ENCODE measurements at places on chromosomes 1 and 21. TPM values are rescaled to one million over a fixed set of nuclear protein-coding genes. Genes with fewer than 3 reads are reported as not detected.
A peak's percentile ranks its signal among the peaks of the same experiment; 100 is the strongest.

CENPF gene
- 94.8 TPM for polyA plus RNA-seq

DNA sequence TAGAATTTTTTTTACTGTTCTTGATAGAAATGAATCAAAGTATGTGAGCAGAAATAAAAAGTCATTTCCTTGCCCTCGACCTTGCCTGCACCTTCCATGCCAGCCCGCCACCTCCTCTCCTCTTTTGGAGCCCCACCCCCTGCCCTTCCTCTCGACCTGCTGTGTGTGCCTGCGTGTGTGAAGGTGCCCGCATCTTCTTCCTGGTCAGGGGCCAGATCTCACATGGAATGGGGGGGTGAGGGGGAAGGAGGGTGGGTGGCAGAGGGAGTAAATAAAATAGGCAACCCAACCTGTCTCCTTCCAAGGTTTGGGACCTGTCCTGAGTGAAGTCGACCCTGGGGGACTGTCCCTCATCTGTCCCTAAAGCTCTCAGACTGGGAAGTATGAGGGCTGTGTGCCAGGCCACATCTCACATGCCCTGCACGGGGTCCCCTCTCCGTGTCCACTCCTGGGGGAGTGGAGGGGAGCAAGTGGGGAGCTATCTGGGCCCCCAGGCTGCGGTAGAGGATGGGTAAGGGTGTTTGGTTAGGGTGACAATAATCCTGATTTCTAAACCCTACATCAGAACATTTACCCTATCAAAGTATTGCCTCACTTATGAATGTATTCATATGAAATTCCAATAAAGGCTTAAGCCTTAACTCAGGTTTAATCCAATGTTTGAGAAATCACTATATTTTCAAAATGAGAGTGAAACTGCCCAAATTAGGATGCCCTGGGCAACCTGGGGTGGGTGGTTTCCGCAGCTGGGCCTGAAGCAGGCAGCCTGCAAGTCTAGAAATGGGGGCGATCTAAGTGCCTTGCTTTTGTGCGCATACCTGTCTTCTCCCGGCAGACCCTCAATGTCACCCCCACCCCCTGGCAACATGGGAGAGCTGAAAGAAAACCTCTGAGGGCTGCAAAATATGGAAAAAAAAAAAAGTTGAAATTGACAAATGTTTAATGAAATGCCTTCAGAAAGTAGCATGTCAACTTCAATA is 15.4 kb downstream of the AMPD2 start:
- DNase-seq = no peak

LUZP1 gene
- 30.7 TPM for polyA plus RNA-seq

CNKSR1 gene
- polyA plus RNA-seq = 10.7 TPM

GRCh38 chr1:91866425-91866824 is 19.5 kb downstream of the TGFBR3 start:
- DNase-seq = no peak

- no peak for DNase-seq
Measured at GRCh38 chr1:231079163-231079562, 39.1 kb upstream of the FAM89A start.

DNA sequence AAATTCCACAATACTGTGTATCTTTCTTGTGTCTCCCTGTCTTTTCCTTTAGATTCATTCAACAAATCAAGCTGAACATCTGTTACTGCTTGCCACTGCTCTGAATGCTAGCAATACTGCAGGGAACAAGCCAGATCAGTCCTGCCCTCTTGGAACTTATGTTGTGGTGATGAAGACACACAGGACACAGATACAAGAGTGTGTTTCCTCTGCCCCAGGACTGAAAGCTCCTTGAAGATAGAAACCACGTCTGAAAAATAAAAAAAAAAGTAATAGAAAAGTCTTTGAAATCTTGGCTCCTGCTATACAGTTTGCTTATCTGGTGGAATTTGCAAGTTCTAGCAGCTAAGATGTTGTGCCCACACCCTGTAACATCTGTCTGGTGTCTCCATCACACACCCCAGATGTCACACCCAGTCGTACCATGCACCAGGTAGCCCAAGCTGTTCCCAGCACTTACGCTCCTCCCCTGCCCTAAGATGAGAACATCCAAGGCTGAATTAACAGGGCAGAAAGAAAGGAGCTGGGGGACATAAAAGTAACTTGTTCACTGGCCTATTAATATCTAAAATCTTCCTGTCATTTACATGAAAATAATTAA is 80.2 kb upstream of the GALNT2 start:
- DNase-seq = no peak

DNA sequence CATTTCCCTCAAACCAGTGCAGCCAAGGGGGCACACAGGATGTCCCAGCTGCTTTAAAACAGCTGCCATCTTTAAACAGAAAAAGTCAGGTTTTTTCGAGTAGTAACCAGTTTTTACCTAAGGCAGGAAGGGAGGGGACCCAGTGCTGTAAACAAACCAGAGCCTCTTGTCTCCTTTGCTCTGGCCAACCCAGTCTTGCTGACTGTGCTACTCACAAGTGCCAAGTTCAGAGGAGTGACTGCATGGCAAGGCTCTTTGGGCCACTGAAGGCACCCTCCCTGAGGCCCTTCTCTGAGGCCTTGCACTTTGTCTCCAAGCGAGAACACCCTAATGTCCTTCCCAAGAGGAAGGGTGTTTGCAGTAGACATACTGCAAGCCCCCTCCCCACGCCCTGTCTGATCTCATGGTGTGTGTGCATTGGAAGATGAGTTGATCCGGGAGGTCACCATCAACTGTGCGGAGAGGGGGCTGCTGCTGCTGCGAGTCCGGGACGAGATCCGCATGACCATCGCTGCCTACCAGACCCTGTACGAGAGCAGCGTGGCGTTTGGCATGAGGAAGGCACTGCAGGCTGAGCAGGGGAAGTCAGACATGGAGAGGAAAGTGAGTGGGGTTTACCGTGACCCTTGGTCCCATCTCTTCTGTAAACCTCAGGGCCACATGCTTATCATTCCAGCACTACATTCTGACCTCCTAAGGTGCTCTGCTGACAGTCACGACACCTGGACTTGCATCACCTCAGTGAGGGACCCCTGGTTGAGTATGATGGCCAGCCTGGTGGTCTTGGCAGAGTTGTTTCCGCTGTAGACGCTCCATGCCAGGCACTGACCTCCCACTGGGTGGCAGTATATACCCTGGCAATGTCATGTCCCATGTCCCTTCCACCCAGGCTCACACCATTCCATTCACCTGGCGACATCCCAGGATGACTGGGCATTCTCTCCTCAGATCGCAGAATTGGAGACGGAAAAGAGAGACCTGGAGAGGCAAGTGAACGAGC is 4.7 kb downstream of the DNALI1 start:
- no peak for DNase-seq

DNA sequence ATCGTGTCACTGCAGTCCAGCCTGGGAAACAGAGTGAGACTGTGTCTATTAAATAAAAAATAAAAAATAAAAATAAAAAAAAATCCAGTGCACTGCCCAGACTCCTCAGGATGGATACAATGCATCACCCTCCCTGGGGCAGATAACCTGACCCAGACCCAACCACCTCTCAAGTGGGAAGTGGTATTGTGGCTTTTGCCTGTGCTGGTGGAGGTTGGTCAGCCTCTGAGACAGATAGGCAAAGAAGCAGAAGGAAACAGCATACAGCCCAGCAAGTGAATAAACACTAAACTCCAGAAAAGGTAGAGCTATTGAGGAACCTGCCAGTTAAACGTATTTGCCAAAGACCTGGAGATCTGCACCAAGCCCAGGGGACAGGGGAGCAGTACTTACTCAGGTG is 22.0 kb downstream of the HHIPL2 start:
- no peak for DNase-seq

PIGR gene
- polyA plus RNA-seq = 1.6 TPM

LCE3E gene
- polyA plus RNA-seq = not detected

GRCh38 chr21:44089001-44089911 is 17.9 kb upstream of the PWP2 start:
- peak; percentile 21 for DNase-seq

DNA sequence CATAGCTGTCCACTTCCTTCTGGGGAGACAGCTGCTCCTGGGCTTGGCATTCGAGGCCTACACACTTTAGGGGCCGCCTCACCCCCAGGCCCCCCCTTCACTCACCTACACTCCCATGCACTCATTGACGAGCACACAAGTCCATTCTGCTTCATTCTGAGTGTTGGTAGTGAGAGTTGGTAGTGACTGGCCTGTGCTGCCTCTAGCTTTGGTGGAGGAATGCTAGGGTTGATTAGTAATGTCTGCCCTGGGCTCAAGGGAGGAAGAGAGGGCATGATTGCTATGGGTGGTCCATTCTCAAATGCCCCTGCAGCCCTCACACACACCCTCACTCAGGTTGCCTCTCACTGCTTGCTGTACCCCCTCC is 30.4 kb downstream of the TRIM11 start:
- DNase-seq = no peak

ANGEL2 gene
- 31.7 TPM for polyA plus RNA-seq

GRCh38 chr1:221530791-221531190 is 211.1 kb downstream of the DUSP10 start:
- no peak for DNase-seq

Measured in left renal cortex interstitium (tissue), 4 donors.